ENCODE measurements at places on chromosomes 6 and 20.
A peak's percentile ranks its signal among the peaks of the same experiment; 100 is the strongest.

DNA sequence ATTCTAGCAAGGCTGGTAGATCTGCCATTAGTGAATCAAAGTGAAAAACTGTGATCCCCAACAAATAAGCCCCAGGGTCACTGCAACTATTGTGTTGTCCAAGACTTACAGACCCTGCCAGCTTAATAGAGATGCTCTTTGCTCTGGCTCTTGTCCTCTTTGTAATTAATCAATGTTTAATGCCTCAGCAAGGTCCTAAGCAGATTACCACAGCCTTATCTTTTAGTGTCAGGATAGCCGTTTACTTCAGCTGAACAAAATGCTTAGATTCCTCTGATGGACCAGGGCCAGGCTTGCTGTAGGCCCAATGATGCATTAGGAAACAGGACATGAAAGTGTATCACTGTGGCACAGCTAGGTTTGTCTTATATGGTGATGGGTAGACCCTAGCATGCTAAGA, 353.3 kb downstream of the HACE1 start:
- no peak for DNase-seq

DNA sequence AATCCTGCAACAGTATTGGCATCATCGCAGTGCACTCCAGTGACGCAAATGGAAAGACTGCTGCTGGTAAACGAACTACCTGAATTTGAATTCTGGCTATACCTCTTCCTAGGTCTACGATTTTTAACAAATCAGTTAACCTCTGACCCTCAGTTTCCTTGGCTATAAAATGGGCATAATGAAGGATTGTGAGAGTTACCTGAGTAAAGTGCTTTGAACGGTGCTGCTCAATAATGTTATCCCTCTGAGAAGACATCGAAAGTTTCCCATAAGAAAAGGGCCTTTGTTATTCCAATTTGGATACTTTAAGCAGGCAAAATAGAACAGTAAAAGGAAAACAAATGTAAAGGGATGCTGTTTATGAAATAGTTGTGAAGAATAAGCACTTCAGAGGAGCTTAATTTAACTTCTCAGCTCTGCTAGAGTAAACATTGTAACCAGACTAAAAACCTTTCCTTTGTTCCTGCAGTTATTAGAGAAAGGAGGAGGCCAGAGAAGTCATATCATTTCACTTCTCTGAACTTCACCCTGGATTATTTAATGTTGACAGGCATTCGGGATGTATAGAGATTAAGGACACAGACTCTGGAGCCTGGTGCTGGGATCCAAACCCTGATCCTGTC, 5.8 kb downstream of the SGK1 start:
- DNase-seq, result no peak

GRCh38 chr6:150668900-150669302, 69.2 kb downstream of the PLEKHG1 start:
- DNase-seq, result no peak

GRCh38 chr6:7992002-7992815, 72.0 kb downstream of the BLOC1S5 start:
- no peak for DNase-seq

GRCh38 chr6:37777272-37777834, 42.2 kb upstream of the ZFAND3 start:
- no peak for DNase-seq

DNA sequence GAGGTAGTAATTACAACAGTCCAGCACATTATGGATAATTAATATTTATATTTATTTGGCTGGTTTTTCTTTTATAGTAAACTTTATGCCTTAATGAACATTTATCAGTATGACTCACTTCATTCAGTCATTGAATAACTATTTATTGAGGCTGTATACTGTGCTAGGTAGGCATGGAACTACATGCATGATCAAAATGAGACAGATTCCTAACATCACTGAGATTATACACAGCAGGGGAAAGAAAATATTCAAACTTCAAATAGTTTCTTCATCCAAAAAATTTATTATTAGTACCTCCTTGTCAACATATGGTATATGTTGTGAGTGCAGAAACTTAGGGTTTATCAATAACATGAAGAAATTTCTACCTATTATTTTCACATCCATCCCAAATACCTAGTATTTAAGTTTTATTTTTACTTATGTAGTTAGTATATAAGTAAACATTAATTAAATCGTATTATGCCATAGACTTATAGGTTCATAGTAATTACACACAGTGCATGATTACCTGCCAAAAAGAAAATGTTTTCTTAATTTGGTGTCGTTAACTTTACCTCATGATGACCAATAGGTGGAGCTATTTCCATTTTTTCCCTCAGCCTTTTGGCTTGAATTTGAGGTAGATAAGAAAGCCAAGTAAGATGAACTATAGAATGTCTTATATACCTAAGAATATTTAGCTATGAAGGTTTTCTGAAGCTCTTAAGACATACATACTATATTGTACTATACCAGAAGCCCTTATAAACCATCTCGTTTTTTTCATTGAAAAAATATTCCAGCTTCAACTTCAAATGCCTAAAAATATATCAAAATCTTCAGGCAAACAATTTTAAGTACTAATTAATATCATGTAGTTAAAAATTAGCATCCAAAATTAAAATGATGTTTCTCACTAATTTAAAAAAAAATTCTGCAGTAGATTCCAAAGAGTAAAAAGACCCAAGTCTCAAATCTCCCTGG, 12.5 kb upstream of the TMEM30A start:
- DNase-seq, result peak; percentile 56

DNA sequence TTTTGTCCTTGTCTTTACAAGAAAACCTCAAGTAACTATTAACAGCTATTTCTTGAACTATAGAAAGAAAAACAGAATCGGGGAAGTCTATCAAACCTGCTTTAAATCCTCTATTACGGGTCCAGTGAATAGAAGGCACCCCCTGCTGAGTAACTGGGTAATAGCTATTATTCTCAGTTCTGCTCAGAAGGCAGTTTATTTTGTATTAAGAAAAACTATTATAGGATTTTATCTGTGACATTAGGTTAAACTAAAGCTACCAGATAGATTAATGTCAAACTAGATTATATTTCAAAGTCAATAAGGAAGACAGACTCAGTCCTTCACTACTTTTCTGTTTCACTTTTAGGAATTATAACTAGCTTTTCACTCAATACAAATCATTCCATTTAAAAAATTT, 93.7 kb downstream of the DST start:
- DNase-seq, result no peak

- no peak for DNase-seq
These were observed 37.2 kb downstream of the SULF2 start for GRCh38 chr20:47748069-47748468.

- DNase-seq, result no peak
These were observed 214.3 kb upstream of the RSPO3 start for GRCh38 chr6:126904176-126904575.

DNA sequence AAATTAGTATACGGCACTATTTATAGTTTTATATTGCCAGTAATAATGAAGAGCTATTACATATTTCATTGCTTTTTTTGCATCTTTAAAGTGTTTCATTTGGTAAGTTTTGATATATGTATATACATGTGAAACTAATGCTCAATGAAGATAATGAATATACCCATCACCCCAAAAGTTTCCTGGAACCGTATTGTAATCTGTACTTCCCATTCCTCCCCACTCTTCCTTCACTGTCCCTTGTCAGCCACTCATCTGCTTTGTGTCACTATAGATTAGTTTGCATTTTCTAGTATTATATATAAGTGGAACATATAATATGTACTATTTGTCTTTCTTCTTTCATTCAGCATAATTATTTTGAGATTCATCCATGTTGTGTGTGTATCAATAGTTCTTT, 10.3 kb upstream of the TBC1D32 start:
- DNase-seq, result no peak

GRCh38 chr20:20364593-20365479, 3.1 kb upstream of the INSM1 start:
- no peak for DNase-seq

GRCh38 chr6:115460913-115461312, 599.8 kb downstream of the FRK start:
- no peak for DNase-seq

GRCh38 chr6:35058358-35058675, 82.8 kb downstream of the TCP11 start:
- DNase-seq, result no peak

DNA sequence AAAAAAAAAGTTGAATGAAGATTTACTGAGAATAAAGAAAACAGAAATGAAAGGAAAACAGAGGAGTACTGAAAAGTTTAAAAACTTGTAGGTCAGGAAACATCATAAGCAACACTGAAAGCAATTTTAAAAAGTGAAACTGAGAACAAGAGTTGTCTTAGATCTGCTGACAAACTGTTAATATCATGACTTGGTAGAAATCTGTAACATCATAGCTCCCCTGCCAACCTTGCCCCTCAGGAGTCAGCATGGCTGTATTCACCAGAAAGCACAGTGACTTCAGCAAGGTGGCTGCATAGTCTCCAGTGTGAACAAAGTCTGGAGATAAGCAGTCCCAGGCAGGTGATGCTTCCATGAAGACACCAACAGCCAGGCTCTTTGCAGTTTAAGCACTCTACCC, 5.3 kb downstream of the NAA20 start:
- DNase-seq, result no peak

DNA sequence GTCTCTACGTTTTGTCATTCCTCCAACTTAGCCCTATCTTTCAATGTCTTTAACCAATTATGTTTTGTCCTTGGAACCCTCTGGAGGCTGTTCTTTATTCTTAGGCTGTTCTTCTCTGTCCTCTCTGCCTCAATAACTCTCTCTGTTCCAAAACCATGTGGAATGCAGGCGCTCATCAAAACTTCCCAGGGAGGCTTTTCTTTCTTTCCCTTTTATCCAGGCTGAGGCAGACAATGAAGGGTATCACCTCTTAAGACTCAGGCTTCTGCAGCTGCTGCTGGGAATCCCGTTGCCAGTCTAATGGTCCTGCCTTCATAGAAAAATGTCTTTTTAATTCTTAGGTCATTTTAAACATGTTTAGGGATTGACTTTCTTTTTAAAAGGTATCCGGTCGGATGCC, 544.7 kb downstream of the CDH26 start:
- no peak for DNase-seq

- no peak for DNase-seq
These were observed 88.4 kb downstream of the ZDHHC14 start for GRCh38 chr6:157469378-157469777.

GRCh38 chr6:22828179-22829062, 259.1 kb downstream of the HDGFL1 start:
- no peak for DNase-seq

DNA sequence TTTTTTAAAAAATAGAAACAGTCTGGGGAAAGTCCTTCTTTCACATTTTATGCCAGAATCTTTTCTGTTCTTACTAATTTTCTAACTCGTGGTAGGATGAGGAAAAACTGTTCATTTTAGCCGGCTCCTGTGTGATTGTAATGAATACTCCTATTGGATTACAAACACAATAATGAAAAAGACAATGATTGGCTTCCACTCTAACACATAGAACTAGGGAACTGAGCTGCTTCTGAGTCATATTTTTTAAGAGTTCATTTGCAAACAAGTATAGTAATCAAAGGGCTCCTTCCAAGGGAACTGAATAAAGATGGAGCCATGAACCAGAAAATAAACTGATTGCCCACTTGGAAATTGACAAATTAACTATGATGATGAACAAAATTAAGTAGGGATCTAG, 265.3 kb upstream of the TCF21 start:
- DNase-seq, result no peak

GRCh38 chr20:62114894-62115293, 7.4 kb upstream of the LSM14B start:
- no peak for DNase-seq

- no peak for DNase-seq
These were observed 52.4 kb downstream of the L3MBTL3 start for GRCh38 chr6:130070792-130071191.

DNA sequence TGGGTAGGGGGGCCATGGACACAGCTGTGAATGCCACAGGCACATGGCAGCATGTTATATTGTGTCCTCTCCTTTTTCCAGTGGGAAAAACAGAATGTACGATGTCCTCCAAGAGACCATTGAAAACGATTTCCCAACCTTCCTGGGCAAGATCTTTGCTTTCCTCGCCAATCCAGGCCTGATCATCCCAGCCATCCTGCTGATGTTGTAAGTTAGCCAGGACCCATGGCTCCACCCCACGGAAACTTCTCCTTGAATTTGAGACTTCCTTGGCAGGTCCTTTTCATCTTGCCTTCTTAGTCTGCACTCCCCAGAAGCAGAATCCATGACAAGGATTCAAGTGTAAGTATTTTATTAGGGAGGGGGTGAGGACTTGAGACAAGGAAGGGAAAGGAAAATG, 28.2 kb upstream of the NOP56 start:
- no peak for DNase-seq

GRCh38 chr6:139431602-139431956, 57.1 kb upstream of the CITED2 start:
- DNase-seq, result no peak

DNA sequence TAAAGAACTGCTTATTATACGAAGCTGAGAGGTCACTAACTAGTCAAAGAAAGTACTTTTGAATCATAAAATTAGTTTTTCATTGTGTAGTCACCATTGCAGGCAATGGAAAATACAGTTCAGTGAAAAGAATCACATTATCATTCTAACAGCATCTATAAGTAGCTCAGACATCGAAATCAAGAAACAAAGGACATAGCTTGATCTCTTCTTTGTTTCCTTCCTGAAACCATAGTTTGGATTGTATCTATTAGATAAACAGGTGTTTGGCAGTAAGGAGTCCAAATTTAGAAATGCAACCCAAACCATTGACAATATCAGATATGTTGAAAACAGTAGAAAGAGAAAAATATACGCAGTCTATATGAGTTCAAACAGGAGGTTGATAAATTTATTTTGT, 697.3 kb downstream of the TFAP2A start:
- DNase-seq, result no peak

- no peak for DNase-seq
These were observed 34.1 kb downstream of the HFE start for GRCh38 chr6:26121141-26122004.

DNA sequence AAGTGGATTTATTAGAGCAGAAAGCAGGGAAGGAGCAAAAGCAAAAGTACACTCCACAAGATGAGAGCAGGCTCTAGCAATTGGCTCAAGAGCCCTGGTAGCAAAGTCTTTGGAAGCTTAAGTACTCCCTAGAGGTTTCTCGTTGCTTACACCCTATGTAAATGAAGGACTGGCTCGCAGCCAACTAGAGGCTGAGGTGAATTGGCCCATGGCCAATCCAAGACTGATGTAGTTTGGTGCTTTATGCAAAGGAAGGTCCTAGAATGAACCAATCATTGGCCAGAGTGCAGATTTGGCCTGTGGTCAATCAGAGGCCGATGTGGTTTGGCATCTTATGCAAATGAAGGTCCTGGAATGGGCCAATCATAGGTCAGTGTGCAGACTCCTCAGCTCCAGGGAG, 191.3 kb upstream of the ARID1B start:
- DNase-seq, result no peak

- DNase-seq, result no peak
These were observed 12.8 kb upstream of the DSTN start for GRCh38 chr20:17556837-17557674.

- no peak for DNase-seq
These were observed 72.1 kb downstream of the AFDN start for GRCh38 chr6:167898673-167899311.

- no peak for DNase-seq
These were observed 136.9 kb upstream of the SGK1 start for GRCh38 chr6:134454794-134455193.

Measured in immature natural killer cell (primary cell).